ENCODE measurements at places on chromosomes 1 and 21.
A peak's percentile ranks its signal among the peaks of the same experiment; 100 is the strongest.

DNA sequence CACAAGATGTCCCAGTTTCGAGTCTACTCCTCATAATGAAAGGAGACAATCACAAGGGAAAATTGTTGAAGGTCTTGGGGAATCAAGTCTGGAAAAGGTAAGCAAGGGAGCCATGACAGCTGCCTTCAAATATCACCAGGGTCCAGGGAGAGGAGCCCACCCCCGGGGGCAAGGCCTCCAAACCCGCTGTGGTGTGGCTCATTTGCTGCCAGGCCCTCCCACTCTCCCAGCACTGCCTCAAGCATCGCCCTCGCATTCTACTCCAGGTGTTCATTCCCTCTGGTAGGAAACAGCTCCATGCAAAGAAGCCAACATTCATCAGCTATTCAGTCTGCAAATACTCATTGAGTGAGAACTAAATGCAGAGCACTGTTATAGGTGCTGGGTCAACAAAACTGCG is 8.6 kb downstream of the S100A9 start:
- no peak for DNase-seq

GRCh38 chr21:41858466-41859296 is 20.5 kb downstream of the PRDM15 start:
- no peak for DNase-seq

- no peak for DNase-seq
Observed at GRCh38 chr1:236851871-236852270, 56.8 kb downstream of the MTR start.

GRCh38 chr1:211257826-211258225 is 1.3 kb upstream of the RCOR3 start:
- DNase-seq: peak; percentile 31

DNA sequence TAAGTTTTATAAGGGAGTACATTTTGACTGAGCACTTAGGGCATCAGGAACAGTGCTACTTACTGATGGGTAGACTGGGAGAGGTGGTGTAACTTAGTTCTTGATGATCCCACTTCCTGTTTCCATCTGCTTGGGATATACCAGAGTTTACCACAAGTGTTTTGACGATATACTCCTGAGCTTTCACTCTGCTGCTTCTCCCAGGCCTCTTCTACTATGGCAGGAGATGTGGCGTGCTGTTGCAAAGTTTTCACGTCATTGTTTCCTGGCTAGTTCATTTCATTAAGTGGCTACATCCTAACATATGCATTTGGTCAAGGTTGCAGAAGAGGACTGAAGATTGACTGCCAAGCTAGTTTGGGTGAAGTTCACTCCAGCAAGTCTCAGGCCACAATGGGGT is 41.3 kb upstream of the LAMC2 start:
- DNase-seq: peak; percentile 31

- DNase-seq: no peak
Observed at GRCh38 chr1:101407505-101408211, 170.8 kb downstream of the S1PR1 start.

DNA sequence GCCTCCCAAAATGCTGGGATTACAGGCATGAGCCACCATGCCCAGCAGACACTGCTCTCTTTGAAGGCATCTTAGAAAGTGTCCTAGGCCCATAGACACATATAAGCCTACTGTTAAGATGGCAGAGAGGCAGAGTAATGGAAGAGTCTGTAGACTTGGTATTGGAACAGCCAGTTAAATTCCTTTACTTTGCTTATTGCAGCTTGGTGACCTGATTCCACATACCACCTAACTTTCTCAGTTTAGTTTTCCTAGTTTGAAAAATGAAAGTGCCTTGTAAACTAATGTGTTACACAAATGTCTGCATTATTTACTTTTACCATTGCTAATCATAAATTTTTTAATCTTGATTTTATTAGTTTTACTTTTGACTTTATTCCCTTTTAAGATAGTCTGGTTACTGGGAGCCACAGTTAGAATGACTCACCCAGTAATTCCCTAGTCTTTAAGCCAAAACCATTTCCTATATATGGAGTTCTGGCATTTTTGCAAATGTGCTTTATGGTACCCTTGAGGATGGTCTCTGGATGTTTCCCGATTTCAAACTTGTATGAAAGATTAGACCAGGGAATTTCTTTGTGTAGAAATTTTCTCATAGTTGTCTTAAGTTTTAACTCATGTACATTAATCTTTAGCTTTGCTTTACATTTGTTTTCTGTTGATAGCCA is 6.4 kb downstream of the SMAP2 start:
- DNase-seq: no peak

GRCh38 chr1:149846042-149846441 is 53.3 kb upstream of the BOLA1 start:
- no peak for DNase-seq

GRCh38 chr21:35635261-35635660 is 425.1 kb downstream of the SETD4 start:
- DNase-seq: peak; percentile 86

Data from amniotic epithelial cell (primary cell).